ENCODE measurements at places on chromosomes 7 and 10.

DNA sequence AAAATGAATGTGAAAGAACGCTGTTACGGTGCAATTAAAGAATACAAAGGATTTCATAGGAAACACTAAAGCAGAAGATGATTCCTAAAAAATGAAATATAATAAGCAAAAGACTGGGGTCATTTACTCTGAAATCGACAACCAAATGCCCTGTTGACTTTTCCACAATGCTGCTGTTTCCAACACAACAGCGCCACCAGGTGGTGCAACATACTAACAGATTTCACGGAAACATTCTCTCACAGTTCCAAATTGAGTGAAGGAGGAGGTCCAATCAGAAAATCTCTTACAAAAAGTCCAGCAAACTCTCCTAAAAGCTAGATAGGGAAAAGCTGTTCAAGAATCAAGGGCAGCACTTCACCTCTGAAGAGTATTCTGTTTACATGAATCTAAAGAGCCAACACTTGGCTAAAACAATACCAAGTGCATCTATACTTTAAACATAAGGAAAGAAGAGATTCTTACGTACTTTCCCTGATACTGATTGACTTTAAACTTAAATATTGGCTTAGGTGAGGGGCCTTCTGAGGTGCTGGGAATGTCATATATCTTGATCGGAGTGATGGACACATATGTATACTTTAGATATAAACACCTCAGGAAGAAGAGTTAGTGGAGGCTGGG is 55.9 kb downstream of the UPF2 start:
- DNase-seq, result peak; percentile 61

- DNase-seq, result no peak
Measured at GRCh38 chr10:8844141-8844540, 789.7 kb downstream of the GATA3 start.

- DNase-seq, result no peak
Measured at GRCh38 chr10:6382081-6382480, 179.3 kb downstream of the PFKFB3 start.

DNA sequence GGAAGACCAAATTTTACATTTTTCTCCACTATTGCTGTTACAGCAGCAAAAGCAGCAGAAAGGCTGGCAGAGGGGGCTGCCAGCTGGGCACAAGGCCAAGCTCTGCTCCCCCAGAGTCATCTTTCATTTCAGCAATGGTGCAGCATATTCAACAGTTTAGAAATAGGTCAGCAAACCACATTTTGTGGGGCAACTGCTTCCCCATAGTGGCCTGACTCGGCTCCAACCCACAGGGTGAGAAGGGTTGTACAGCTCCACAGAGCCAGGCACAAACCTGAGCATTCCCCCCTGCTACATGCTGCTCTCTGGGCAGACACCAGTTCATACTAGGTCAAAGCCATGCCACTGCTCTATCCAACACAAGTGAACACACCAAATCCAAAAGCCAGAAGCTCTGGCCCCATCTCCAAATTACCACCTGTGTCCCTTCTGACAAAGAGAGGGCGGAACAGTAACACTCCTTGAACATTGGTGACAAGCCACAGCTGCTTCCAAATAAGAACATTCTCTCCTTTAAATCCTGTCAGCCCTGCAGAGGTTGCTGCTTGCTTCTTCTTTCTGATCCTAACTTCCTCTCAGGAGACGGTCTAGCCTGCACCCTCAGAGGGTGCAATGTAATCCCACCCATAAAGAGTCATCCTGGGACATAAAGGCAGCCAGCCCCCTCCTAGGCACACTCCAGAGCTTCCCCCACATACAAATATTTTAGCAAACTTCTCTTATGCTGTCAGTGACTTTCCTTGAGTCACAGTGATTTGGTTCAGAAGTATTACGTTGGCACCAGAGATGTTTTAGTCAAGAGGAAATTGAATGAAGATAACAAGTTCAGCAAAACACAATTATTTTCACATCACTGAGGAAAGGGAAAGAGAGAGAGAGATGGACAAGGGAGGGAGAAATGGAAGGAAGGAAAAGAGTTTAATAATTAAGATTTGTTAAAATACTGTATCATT is 39.0 kb upstream of the SLIT1 start:
- no peak for DNase-seq

DNA sequence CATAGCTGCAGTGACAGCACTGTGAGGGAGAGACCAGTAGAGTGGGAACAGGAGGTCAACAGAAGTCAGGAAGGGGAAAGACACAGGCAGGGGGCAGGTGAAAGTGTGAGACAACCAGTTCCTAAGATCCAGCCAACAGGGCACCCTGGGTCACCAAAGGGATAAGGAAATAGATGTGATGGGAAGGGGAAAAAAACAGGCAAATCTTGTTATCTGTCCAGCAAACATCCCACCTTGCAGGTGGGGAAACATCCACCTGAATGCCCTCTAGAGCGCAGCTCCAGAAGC is 42.5 kb downstream of the DPCD start:
- DNase-seq, result no peak

DNA sequence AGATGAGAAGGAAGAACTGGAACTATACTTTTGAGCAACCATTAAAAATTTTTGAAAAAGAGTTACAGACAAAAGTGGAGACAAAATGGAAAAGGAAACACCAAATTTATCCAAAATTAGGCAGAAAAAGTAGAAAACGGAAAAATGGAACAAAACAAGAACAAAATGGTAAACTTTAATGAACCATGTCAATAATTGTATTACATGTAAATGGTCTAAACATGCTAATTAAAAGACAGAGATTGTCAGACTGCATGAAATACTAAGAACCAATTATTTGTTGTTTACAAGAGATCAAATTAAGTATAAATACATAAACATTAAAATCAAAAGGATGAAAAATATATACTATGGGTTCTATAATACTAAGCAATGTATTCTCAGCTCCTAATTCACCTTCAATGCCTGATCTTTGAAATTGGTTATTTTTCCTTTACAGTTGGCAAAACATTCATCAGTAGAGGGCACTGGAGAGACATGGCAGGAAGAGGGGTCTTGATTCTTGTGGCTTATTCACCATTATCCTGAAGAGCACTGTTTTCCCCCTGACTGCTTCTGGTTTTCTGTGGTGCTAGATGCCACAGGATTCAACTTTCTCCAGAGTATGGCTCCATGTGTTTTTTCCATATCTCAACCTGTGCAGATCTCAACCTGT is 124.9 kb downstream of the ELFN1 start:
- no peak for DNase-seq

GRCh38 chr7:45244981-45245380 is 87.4 kb downstream of the RAMP3 start:
- DNase-seq, result no peak
